ENCODE measurements at places on chromosomes 11 and 22. TPM values are rescaled to one million over a fixed set of nuclear protein-coding genes. Genes with fewer than 3 reads are reported as not detected.

MMP27 gene
- total RNA-seq: not detected

IFITM1 gene
- 99.3 TPM for total RNA-seq

SSTR3 gene
- 0.46 TPM for total RNA-seq

MMP26 gene
- total RNA-seq: not detected

MIOX gene
- total RNA-seq: 0.42 TPM

SCN2B gene
- total RNA-seq: not detected

HORMAD2 gene
- not detected for total RNA-seq

ALKBH8 gene
- 19.9 TPM for total RNA-seq

CDC42BPG gene
- 0.50 TPM for total RNA-seq

PTGDR2 gene
- total RNA-seq: 0.15 TPM

DGAT2 gene
- 4.9 TPM for total RNA-seq

DEPDC7 gene
- 2.5 TPM for total RNA-seq

NADSYN1 gene
- 59.1 TPM for total RNA-seq

IL18 gene
- total RNA-seq: not detected

MCHR1 gene
- not detected for total RNA-seq

C1QTNF5 gene
- total RNA-seq: not detected

TRIM3 gene
- 5.4 TPM for total RNA-seq

DNAJB7 gene
- not detected for total RNA-seq

SLC22A9 gene
- total RNA-seq: not detected

HEPHL1 gene
- total RNA-seq: not detected

RASL10A gene
- 0.78 TPM for total RNA-seq

BACE1-AS gene
- total RNA-seq: 5.1 TPM

ZFTA gene
- 6.2 TPM for total RNA-seq

LTO1 gene
- 23.6 TPM for total RNA-seq

OR4C6 gene
- total RNA-seq: not detected

CDC42EP2 gene
- total RNA-seq: 0.82 TPM

PTS gene
- 31.2 TPM for total RNA-seq

RFPL3 gene
- not detected for total RNA-seq

HPX gene
- total RNA-seq: not detected

C22orf31 gene
- not detected for total RNA-seq

DMC1 gene
- total RNA-seq: 14.4 TPM
